AG09309 (cell line): ENCODE measurements at places on chromosomes 7 and 10.
A peak's percentile ranks its signal among the peaks of the same experiment; 100 is the strongest.

DNA sequence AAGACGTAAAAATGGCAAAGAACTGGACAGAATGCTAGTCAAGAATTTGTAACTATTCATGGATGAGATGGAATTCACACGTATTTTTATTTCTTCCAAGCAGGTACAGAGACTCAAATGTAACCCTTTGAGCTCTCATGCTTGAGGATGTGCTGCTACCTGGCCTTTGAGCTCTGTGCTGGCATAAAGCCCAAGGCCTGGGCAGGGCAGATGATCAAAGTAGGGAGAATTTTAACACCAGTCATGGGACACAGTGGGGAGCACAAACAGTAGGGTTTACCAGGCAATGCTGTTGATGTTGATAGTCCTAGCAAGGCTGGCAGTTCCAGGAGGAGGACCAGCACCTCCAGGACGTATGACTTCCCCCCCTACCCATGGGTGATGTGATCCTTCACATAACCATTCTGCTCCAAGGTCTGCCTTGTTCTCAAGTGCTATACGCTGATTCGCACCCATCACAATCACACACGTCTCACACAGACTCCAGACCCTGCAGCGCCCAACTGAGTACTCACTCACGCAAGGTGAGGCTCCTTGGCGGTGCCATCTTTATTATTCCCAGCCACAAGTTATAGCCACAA lies 48.6 kb upstream of the DLG5 start:
- DNase-seq = no peak

DNA sequence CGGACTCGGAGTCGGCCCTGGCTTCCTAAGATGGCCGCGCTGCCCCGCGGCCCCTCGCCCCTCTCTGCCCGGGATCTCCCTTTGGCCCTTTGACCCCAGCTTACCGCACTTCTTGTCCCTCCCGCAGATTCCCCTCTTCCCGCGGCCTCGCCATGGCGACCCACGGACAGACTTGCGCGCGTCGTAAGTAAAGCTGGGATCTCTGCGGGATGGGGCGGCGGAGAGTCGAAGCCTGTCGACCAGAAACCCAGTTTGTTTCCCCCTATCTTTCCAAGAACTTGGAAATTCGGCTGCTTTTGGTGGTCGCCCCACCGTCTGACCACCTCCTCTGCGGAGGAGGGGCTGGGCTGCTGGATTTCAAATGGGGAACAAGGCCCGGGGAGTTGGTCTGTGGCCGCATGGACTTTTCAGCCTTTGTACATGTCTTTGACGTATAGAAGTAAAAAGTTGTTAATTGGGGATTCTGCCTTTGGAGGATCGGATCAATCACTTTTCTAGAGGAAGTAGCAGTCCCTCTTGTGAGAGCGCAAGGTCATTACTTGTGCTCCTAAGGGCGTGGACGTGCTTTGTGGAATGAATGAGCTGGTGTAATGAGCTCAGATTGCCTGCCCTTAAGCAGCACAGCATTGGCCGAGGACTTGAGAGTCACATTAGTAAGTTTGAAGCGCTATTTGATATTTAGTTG lies 553 bp downstream of the VDAC2 start:
- no peak for DNase-seq

DNA sequence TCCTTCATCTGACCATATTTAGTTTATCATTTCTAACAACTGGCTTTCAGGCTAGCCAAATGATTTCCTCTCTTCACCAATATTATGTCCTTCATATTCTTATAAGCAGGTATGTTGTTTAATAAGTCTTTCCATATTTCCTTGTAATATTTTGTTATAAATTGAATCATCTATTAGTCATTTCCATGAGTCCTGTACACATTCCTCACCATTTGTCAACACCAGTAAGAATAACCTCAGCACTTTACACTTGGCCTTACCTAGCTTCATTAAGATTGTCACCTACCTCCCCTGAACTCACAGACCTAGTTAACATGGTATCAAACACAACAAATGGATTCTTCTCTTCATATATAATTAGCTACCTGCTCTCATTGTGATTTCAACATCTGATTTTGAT lies 282.3 kb downstream of the SEMA3D start:
- no peak for DNase-seq

DNA sequence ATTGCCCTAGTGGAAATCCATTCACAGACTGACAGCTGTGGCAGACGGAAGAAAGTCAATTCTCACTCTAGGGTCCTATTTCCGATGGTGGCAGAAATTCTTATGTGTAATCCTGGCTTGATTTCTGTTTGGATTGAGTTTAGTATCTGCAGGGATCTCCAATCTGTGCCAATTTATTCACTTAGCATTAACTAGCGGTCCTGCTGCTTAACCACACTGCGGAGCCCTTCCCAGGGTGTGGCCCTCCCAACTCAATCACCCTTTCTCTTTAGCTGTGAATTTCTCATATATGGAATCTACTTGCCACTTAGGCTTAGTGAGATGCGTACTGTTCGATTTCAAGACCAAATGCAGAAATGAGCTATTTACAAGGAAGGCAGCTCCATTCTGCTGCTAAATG lies 215.7 kb downstream of the SFMBT2 start:
- DNase-seq = no peak

DNA sequence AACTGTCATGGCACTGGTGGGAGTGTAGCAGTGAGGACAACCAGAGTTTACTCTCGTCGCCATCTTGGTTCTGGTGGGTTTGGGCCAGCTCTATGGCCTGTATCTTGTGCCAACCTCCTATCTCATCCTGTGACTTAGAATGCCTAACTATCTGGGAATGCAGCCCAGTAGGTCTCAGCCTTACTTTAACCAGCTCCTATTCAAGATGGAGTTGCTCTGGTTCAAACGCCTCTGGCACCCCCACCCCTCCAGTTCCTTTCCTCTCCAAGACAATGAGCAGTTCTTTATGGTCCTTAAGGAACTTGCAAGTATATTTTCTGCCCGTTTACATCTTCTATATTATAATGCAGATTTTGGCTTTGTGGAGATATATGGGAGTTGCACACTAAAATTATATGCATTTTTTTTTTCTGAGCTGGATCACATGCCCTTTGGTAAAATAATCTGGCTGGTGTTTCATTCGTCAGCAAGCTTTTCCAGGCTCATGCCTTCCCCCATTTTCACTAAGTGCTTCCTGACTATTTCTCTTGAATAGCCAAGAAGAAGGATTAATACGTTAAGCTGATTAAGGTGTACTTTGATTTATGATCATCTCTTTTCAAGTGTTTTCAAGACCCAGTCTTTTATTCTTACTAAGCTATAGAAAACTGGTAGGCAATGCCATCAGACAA lies 11.2 kb upstream of the WIPF3 start:
- DNase-seq = no peak

GRCh38 chr7:122727759-122728158 lies 25.0 kb upstream of the RNF148 start:
- no peak for DNase-seq

DNA sequence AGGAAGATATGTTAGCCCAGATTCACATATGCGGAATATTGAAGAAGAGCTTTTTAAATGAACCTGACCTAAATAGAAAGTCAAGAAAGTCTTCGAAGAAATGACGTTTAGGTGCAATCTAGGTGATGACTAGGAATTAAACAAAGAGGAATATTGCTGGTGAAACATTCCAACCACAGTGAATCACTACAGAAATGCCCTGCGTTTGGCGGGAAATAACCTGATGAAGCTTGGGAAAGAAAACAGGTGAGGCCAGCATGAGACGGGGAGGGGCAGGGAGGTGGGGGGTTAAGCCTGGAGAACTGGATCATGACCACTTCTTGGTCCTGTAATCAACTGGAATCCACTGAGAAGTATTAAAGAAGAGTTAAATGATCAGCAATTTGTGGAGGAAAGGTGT lies 299.4 kb upstream of the VSTM2A start:
- DNase-seq = no peak

- DNase-seq = no peak
Measured at GRCh38 chr7:142542942-142543341, 206.3 kb upstream of the PRSS1 start.

- DNase-seq = no peak
Measured at GRCh38 chr10:32937911-32938424, 20.1 kb downstream of the ITGB1 start.

DNA sequence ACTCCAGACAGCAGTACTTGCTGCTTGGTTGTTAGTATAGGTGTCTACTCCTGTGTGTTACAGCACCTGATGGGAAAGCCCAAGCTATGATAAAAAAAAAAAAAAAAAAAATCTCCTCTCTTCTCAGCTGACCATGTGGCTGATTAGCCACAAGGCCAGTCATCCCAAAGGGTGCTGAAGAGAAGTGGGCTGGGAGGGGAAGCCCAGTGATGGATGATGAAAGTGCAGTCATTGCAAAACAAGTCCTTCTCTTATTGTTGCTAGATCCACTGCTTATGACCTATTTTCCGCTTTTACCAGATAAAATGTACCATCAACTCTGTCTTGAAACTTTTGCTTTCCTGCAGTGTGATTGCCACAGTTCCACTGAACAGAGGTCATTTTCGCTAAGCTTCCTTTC lies 1092.5 kb upstream of the C7orf33 start:
- no peak for DNase-seq

DNA sequence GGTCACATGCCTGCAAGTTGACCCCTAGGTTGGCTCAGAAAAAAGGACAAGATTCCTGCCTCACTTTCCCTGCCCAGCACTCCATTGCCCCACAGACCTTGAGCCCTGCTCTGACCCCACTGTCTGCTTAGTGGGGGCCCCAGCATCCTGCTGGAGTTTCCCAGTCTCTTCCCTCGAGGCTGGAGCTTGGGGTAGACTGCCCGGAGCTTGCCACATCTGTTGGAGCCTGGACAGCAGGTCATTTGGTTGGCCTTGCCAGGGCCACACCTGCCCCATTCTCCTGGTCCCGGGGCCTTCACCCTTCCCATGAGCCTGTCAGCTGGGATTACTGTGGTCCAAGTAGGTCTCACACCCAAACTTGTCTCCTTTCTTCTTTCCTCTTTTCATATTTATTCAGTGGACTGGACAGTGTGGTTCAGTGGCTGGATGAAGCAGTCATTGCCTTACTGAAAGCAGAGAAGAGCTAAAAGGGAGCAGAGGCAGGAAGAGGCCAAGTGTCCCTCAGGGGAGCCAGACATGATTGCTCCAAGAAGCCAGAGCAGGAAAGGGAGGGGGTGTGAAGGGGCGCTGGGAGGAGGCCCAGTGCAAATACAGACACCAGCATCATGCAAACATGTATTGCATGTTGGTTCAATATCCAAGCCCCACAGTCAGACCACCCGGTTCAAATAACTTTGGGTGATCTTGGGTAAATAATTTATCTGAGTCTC lies 56.2 kb upstream of the CACUL1 start:
- DNase-seq = no peak

DNA sequence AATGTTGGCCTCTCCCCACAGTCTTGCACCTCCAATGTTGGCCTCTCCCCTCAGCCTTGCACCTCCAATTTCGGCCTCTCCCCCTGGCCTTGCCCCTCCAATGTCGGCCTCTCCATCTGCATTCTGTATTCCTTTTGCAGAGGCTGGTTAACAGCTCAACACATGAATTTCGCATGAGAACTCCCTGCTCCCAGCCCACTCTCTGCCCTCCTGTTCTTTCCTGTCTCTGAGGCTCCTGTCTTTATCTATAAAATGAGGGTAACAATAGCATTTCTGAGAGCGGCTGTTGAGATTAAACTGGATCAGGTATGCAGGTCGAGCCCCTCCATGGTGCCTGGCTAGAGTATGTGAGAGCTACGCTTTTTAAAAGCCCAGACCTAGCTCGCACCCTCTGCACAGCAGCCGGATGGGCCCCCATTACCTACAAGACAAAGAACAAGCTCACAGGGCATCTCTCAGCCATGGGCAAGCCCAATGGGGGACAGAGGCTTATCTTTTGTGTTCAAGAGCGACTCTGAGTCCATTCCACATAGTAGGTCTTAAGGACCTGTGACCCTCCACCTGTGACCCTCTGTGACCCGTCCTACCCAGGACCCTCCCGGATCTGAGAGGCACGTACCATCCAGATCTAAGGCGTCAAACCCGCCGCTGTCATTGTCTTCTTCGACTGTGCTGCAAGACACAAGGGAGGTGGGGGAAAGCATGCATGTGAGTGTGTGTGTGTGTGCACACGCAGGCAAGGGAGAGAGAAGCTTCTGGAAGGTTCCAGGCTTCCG lies 82.2 kb upstream of the GNA12 start:
- DNase-seq = no peak

- DNase-seq = no peak
Measured at GRCh38 chr7:151023232-151023631, 1.1 kb downstream of the ATG9B start.

DNA sequence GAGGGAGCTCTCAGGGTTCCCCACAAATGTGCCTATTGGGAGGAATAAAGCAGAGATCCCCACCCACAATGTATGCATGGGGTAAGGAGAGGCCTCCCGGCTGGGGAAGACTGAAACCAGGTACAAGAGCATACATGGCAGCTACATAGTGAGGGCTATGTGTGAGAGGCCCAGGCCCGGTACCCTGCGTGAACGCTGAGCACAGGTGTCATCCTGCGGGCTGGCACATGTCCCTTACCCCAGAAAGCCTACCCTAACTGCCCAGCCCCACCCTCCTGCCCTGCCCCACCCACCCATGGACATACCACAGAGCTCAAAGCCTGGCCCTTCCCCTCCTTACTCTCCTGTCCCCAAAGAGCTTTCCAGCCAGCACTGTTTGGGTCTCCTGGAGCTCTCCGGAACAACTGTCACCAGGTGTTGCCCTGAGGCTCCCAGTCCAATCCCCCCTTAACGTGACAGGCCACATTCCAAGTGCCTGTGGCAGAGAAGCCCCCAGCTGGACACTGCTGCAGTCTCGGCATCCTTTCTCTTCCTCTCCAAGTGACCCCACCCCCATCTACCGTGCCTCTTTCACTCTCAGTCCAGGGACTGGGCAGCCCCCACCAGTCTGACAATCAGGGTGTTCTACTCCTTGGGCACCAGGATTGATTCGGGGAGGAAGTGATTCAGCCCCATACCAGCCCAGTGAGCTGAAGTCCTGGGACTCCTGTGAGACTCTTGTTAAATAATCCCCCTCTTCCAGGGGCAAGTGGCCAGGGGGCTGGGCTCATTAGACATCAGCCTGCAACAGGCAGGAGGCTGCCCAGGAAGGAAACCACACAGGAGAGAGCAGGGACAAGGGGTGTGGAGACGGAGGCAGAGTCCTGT lies 19.6 kb downstream of the GRID1 start:
- DNase-seq = no peak

DNA sequence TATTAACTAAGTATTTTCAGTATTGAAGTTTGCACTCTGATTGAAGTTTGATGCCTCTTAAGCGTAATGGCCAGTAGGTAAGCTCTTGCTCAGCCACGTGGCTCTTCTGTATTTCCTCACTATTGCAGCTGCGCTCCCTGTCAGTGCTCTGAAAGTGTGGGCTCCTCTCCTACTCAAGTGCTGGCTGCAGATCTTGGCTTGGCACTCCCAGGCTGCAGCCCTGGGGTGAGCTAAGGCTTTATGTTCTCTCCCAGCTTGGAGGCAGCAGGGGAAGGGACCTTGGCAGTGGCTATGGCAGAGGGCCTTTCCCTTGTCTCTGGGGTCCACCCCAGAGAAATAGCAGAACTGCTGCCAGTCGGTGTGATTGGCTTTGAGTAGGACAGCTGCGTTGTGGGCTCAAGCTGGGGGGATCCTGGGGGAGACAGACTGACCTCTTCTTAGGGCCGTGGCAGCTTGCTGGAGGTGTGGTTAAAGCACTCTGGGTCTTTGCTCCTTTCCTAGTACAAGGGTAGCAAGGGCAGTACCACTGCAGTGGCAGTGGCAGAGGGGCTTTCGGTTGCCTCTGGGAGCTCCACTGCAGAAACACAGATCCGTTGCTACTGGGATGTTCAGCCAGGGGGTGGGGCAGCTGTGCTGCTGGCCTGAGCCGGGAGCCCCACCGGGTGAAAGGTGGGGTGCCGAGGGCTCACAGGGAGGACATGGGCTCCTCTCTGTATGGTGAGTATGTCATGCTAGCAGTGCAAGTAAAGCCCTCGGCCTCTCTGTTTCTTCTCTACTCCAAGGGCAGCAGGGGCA lies 100.5 kb downstream of the GLCCI1 start:
- no peak for DNase-seq

- DNase-seq = peak; percentile 74
Measured at GRCh38 chr7:102991540-102992214, 78.9 kb downstream of the LRRC17 start.
